ENCODE measurements at places on chromosomes 16 and 17.

DNA sequence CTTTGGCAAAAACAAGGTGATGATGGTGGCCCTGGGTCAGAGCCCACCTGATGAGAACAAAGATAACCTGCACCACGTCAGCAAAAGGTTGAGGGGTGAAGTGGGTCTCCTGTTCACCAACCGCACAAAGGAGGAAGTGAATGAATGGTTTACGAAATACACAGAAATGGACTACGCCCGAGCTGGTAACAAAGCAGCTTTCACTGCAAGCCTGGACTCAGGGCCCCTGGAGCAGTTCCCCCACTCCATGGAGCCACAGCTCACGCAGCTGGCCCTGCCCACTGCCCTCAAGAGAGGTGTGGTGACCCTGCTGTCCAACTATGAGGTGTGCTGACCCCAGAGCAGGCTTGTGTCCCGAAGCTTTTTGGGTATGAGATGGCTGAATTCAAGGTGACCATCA is 29.7 kb upstream of the DLX4 start:
- DNase-seq, result no peak

GRCh38 chr17:31462261-31462660 is 70.8 kb downstream of the RAB11FIP4 start:
- no peak for DNase-seq

GRCh38 chr17:42345396-42346073 is 42.7 kb downstream of the STAT3 start:
- DNase-seq, result no peak

- DNase-seq, result no peak
Observed at GRCh38 chr17:69406941-69407340, 7.6 kb upstream of the MAP2K6 start.

GRCh38 chr17:49316258-49316570 is 45.8 kb downstream of the ZNF652 start:
- no peak for DNase-seq
